Stimulated activated CD4-positive, alpha-beta T cell treated with anti-CD3 and anti-CD28 coated beads, Interleukin-1b, Interleukin-23, amount 100 ng/mL, for 48 hours (primary cell): ENCODE measurements at places on chromosomes 2 and 18.

GRCh38 chr2:200405599-200406298, 99.3 kb downstream of the SPATS2L start:
- no peak for DNase-seq

- no peak for DNase-seq
These were observed 1140.4 kb downstream of the RPIA start for GRCh38 chr2:89831641-89832498.

DNA sequence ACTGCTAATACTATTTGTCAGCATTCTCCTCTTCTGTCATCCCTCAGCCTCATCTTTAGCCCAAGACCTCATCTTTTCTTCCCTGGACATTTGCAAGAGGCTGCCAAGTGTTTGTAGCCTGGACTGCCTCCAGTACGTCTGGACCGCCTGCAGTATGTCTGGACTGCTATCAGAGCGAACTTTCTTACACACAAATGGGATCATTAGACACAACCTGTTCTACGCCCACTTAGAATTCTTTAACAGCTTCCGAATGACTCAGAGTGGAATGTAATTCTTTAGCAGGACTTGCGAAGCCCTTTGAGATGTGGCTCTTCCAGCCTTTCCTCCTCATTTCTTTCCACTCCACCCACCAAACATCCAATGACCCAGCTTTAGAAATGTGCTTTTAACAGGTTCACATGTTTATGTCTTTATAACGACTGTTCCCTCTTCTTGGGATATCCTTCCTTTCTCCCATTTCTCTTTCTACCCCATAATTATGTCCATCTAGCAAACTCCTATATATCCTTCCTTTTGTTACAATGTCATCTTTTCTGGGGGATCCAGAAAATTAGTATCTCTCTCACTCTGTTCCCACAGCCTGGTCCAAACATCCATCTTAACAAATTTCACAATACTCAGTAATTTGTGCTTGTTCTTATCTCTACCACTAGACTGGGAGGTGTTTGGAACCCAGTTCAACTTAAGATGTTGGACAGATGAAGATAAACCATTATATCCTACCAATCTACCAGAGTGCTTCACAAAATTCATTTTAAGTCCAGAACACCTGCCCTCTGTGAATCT, 171.3 kb upstream of the PGAP1 start:
- no peak for DNase-seq

DNA sequence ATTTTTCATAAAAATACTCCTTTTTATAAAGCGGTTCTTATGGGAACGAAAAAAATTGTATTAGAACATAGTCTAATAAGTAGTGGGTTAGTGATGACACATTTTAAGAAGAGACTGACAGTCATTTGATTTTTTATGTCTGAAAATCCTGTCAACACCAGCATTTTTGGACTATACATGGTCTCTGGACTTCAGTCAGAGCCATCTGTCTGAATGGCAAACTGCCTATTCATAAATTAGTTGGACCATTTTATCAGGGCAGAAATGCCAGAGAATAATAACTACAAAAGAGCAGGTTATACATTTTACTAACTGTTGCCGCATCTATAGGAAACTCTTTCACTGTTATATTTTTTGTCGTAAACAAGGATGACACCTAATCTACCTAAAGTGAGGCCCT, 437.6 kb downstream of the ZNF804A start:
- DNase-seq, result no peak

- no peak for DNase-seq
These were observed 59.7 kb downstream of the WDSUB1 start for GRCh38 chr2:159226608-159227385.

GRCh38 chr2:71783215-71783614, 329.9 kb downstream of the DYSF start:
- no peak for DNase-seq

DNA sequence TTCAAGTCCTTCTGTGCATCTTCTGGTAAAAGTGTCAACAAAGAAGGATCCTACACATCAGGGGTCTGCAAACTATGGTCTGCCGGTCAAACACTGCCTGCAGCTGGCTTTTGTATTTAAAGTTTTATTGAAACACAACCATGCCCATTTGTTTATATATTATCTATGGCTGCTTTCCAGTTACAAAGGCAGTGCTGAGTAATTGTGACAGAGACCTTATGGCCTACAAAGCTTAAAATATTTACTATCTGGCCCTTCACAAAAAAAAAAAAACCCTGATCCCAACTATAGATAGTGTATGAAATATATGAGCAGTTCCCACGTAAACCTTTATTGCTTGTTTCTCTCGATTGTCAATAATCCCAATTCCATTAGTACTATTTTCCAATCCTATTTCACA, 101.4 kb downstream of the RBMS1 start:
- DNase-seq, result no peak

GRCh38 chr2:102421890-102422759, 835 bp upstream of the IL18RAP start:
- no peak for DNase-seq

- no peak for DNase-seq
These were observed 20.3 kb upstream of the KIDINS220 start for GRCh38 chr2:8857709-8858108.

GRCh38 chr18:9404565-9405060, 70.0 kb downstream of the TWSG1 start:
- peak; percentile 47 for DNase-seq

- no peak for DNase-seq
These were observed 130.9 kb downstream of the TPGS2 start for GRCh38 chr18:36697905-36698304.

DNA sequence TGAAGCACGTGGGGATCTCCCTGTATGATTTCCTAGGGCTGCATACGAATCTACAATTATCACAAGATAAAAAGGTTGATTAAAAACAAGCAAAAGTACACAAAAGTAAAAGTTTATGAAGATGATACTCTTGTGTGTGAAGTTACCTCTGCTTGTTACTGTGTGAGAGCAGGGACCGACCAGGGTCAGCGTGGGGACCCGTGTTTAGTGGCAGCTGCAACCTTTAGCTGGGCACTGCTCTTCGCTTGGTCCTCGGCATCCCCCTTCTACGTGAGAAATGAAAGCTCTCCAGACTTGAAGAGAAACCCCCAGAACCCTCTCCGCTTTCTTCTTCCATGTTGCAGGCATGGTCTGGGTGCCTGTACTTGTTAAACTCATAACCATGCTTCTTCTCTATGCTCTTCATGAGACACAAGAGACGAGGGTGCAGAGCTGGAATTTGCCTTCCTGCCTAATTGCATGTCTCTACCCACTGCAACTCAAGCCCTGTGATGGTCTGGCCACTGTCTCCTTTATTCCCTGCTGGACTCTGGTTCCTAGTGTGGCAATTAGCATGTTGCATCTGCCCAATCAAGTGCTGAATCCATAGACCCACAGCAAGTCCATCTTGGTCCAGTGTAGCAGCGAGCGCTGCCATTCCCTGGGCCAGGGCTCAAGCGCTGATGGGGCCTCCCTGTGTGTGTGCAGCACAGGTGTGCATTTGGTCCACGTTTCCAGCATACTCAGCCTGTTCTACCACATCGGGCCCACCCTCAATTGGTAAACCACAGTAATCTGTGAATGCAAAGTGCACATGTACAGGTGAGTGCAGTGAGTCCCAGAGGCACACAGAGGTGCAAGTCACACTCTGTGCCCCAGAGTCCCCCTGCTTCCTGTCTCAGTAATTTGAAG, 88.5 kb downstream of the TWIST2 start:
- DNase-seq, result no peak

DNA sequence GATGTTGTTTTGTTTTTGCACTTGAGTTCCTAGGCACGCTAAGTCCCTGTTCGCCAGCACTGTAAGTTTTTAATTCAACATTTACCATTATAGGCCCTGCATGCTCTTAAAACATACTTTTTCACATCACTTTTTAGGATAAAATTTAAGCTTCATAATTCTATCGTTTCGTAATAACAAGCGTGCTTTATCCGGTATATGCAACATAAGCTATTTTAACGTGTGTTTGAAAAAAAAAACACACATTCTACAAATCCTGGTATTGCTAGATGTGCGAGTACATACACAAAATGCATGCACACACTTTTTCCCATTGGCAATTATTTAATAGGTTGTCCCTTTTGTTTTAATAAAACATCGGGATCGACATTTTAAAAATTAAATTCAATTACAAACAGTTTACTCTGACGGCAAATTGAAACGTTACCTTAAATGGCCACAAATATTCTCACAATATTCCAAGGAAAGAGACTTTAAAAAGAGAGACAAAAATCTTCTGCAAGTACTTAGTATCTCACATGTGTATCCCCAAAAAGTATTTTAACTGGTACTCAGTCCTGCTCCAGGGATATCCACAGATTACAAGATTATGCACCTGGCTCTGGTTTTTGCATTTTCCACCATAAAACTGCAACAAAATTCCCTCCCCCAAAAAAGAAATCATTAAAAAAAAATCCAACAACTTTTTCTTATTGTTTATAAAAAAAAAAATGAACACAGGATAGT, 1.0 kb upstream of the TCF4 start:
- no peak for DNase-seq

- DNase-seq, result no peak
These were observed 133.5 kb downstream of the PTGR3 start for GRCh38 chr18:75075429-75075841.

DNA sequence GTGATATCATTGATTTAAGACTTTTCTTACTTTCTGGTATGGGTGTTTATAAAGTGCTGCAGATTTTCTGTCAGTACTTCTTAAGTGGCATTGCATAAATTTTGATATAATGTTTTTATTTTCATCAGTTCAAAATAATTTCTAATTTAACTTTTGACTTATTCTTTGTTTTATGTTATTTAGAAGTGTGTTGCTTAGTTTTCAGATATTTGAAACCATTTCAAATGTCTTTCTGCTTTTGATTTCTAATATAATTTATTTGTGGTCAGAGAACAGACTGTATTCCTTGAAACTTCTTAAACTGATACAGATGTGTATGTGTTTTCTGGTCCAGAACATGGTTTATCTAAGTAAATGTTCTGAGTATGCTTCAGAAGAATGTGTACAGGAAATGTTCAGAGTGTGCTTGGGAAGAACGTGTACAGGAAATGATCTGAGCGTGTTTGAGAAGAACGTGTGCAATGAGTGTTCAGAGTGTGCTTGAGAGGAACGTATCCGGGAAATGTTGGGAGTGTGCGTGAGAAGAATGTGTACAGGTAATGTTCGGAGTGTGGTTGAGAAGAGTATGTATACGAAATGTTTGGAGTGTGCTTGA, 265.7 kb upstream of the HS6ST1 start:
- DNase-seq, result no peak

DNA sequence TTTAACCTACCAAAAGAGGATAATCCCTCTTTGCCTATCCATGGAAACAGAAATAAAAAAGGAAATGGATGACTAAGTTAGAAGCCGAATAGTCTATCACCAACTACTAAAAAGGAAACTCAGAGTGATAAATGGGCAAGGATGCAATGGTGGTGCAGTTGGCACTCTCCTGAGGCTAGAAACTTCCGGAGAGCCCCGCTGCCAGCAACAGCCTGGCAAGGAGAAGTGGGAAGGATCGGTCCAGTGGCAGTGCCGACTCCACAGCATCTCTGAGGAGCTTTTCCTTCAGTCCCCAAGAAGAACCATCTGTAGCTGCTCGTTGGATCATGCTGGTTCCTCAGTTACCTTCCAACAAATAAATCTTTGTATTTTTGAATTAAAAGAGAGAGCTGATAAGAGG, 74.7 kb downstream of the DPP4 start:
- no peak for DNase-seq

DNA sequence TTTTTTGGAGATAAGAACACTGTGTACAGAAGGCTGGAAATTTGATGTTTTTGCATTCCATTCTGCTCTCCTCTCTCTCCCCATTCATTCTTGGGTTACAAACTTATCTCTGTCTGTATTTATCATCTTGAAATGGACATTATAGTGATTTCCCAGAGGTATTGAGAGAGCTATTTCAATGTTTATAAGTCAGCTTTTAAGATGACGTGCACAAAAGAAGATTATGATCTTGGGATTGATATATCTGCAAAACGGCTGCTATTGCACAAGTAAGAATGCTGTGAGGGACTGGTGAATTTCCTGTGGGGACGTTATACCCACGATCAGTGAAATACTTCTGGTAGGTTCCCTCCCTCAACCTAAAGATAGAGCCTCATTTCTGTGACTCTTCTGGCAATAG, 61.0 kb upstream of the DTNA start:
- no peak for DNase-seq

DNA sequence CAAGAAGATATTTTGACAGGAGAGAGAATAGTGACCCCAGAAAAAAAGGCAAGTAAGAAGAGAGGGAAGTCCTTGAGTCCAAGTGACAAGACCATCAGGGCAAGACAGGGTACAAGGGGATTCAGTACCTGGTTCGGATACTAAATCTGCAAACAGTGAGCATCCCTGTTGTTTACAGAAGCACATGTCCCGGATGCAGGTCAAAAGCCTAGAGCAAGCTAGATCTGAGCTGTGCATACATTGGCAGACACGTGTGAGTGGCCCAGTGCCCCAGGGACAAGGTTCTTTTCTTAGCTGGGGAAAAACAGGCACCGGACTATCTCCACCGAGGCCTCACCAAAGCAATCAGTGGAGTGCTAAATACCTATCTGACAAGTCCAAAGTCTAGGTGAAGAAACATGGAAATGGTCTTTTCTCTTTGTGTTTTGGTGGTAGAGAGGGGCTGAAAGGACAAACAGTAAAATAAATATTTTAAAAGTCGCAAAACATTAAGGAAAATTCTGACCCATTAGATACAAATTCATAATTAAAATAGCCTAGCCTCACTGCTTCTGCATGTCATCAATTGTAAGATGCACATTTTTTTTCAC, 165.2 kb downstream of the SUCLG1 start:
- DNase-seq, result no peak
